ENCODE measurements at places on chromosomes 1 and 21. TPM values are rescaled to one million over a fixed set of nuclear protein-coding genes. Genes with fewer than 3 reads are reported as not detected.

DNA sequence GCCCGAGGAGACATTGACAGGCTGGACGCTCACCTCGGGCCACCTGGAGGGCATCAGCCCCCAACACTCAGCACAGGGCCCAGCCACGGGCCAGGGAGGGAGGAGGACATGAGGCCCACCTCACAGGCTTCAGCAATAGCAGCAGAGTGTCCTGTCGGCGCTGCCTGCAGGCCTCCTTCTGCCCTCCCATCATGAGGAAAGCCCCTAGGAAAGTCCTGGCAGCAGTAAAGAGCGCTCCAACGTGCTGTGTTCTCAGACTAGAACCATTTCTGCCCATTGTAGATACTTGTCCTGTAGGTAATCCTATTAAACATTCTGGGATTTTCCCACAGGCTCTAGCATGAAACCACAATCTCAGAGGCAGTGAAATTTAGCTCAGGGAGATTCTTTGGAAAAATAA, 62.0 kb upstream of the GALNT2 start:
- no peaks in the 10 kb centered on the region for H3K27me3 ChIP-seq
- DNase-seq = no peak

DNA sequence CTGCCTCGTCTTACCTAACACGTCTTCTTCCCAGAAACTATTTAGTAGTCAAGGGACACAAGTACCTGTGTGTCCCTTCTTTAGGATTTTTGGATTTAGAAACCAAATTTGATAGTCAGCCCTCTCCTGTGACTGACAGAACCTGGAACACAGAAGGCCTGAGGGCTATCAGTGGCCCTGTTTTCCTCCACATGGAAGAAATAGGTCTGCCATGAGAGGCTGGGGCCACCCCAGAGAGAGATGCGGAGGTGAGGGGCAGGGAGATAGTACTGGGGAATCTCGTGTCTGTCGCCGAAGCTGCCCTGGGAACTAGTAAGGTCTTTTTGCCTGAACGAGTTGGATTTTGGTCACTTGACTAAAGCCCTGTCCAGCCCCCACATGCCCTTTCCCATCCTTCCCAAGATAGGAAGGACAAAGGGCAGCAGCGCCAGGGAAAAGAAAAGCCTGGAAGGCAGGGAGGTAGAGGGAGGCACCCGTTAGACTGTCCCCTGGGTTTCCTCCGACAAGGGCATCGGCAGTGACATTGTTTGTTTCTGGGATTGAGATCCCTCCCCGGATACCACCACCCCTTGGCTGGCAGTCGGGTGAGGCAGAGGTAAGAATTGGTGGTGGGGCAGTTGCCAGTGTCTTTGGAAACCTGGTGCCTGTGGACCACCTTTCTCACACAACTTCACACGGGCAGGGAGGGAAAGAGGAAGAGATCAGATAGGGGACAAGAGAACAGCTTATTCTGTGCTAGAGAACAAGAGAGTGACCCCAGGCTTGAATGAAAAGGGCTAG, 19.8 kb downstream of the SMIM12 start:
- H3K36me3 ChIP-seq = no peaks in the 10 kb centered on the region
- peaks cover 8% of the 10 kb centered on the region for H3K4me1 ChIP-seq
- H3K27me3 ChIP-seq = no peaks in the 10 kb centered on the region
- no peak overlapping the region for H3K4me3 ChIP-seq
- no peak overlapping the region for H3K27ac ChIP-seq
- no peak for DNase-seq

GRCh38 chr1:216425577-216425976, 2.3 kb upstream of the USH2A start:
- H3K36me3 ChIP-seq = no peaks in the 10 kb centered on the region
- no peak for DNase-seq
- no peaks in the 10 kb centered on the region for H3K4me1 ChIP-seq
- H3K4me3 ChIP-seq = no peak overlapping the region
- H3K27ac ChIP-seq = no peak overlapping the region
- no peaks in the 10 kb centered on the region for H3K27me3 ChIP-seq

DNA sequence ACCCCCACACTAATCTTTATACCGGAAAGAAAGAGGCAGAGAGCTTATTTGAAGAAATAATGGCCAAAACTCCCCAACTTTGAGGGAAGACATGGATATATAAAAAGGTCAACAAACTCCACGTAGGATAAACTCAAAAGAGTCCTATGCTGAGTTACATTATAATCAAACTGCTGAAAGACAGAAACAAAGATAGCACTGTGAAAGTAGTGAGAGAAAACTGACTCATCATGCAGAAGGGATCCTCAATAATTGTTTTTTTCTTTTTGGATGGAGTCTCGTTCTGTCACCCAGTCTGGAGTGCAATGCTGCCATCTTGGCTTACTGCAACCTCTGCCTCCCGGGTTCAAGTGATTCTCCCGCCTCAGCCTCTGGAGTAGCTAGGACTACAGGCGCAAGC, 48.5 kb upstream of the TTC39A start:
- DNase-seq = no peak
- H3K27ac ChIP-seq = no peak overlapping the region
- no peaks in the 10 kb centered on the region for H3K27me3 ChIP-seq
- peaks cover 39% of the 10 kb centered on the region for H3K36me3 ChIP-seq

GRCh38 chr21:31887391-31887841, 14.6 kb downstream of the HUNK start:
- no peak overlapping the region for H3K4me3 ChIP-seq
- no peaks in the 10 kb centered on the region for H3K36me3 ChIP-seq
- H3K27me3 ChIP-seq = no peaks in the 10 kb centered on the region
- DNase-seq = no peak

DNA sequence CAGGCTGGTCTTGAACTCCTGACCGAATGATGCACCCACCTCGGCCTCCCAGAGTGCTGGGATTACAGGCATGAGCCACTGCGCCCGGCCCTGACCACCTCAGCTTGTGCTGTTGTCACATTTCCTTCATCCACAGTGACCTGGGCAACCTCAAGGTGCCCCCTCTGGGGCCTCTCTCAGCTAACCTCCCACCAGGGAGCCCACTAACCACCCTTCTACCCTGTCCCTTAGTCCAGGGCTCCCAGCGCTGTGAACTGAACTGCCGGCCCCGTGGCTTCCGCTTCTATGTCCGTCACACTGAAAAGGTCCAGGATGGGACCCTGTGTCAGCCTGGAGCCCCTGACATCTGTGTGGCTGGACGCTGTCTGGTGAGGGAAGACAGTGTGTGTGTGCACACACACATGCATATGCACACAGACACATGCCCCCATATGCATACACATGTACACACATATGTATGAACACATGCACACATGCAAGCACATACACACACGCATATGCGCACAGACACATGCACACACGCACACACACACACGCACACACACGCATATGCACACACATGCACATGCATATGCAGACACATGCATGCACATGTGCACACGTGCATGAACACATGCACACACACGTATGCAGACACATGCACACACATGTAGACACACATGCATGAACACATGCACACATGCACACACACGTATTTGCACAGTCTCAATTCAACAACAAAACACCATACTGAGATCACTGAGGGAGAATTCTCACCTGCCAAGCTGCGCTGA, 6.2 kb downstream of the ADAMTSL4 start:
- no peak for DNase-seq
- H3K4me1 ChIP-seq = peaks cover 48% of the 10 kb centered on the region
- peaks cover 12% of the 10 kb centered on the region for H3K36me3 ChIP-seq
- H3K27me3 ChIP-seq = no peaks in the 10 kb centered on the region
- H3K27ac ChIP-seq = no peak overlapping the region

DNA sequence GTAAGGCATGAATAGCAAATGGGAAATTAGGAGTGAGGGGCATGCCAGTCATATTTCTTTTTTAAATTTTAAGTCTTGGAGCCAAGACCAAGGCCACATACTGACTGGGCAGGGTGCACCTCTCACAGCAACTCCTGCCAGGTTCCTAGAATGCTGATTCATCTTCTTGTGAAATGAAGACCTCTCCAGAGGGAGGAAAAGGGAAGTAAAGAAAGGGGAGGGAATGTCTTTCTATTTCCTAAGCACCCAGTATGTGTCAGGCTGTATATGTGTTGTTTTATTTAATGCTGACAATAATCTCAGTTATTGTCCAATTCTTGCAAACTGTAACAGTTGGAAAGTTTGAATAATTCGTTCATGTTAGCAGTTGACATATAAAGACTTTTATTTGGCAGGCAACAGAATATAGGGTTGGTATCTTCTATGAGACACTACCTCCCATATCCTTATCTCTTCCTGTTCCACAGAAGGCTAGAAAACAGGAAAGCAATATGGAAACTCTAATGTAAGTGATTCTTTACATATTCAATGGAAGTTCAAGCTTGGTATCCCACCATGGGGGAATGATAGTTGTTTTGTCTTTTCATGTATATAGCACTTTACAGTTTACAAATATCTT, 259.1 kb upstream of the USP24 start:
- no peaks in the 10 kb centered on the region for H3K4me1 ChIP-seq
- no peak for DNase-seq
- no peaks in the 10 kb centered on the region for H3K27me3 ChIP-seq
- no peak overlapping the region for H3K27ac ChIP-seq
- H3K36me3 ChIP-seq = no peaks in the 10 kb centered on the region
- H3K4me3 ChIP-seq = no peak overlapping the region

GRCh38 chr1:199308349-199308846, 669.6 kb downstream of the PTPRC start:
- H3K27ac ChIP-seq = no peak overlapping the region
- DNase-seq = no peak
- no peaks in the 10 kb centered on the region for H3K4me1 ChIP-seq
- H3K4me3 ChIP-seq = no peak overlapping the region
- H3K27me3 ChIP-seq = no peaks in the 10 kb centered on the region
- H3K36me3 ChIP-seq = no peaks in the 10 kb centered on the region

DNA sequence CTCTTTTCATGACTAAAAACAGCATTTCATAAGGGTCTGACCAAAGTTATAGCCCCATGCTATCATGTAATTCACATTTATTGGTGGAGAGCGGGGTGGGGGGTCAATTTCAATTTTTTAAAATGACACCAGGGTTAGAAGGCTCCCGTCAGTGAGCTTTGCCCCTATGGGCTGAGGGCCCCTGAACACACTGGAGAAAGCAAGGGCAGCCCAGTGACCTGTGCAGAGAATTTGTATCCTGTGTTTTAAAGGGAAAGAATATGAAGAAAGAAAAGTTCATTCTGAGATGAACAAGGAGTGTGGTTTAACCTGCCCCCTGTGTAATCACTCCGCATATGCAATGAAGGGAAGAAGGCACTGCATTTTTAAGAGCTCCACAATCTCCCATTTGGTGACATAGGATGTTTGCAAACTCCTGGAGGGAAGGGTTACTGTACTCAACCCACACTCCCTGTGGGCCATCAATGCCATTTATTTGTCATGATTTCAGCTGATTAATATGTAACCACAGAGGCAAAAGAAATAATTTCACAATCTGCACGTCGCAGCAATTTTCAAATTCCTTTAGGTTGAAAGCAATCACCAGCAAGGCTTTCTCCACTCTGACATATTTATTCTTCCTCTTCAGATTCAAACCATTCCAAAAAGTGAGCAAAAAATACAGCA, 95.6 kb downstream of the ZNF281 start:
- H3K4me1 ChIP-seq = no peaks in the 10 kb centered on the region
- DNase-seq = no peak
- no peak overlapping the region for H3K4me3 ChIP-seq

Gene C1QA
- total RNA-seq = 521 TPM

Gene ZBTB8A
- total RNA-seq = 9.7 TPM

Gene LAMC1
- 120 TPM for total RNA-seq

Gene FTCD
- 0.46 TPM for total RNA-seq

Gene THEM5
- total RNA-seq = not detected

Gene LHX8
- total RNA-seq = not detected

All from upper lobe of right lung (tissue), 1 donor.